ENCODE measurements at places on chromosomes 4 and X.

DNA sequence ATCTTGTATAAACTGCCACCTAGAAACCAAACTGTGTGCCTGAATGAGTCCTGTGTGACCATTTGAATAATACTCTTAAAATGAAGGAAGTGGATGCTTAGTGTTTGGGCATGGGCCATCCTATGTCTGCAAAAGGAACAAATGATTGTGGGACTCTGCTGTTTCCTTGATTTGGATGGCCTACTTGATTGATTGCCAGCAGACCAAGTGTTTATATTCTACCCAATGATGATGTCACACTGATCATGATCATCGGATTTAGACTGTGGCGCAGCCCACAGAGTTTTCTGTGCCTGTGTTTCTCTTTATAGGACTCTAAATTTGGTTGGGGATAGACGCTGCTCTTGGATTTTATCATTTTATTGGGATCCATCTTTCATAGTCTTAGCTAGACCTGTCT lies 4.4 kb downstream of the SEPTIN11 start:
- no peak for DNase-seq

- no peak for DNase-seq
These were observed 11.9 kb downstream of the HUWE1 start for GRCh38 chrX:53674581-53674980.

DNA sequence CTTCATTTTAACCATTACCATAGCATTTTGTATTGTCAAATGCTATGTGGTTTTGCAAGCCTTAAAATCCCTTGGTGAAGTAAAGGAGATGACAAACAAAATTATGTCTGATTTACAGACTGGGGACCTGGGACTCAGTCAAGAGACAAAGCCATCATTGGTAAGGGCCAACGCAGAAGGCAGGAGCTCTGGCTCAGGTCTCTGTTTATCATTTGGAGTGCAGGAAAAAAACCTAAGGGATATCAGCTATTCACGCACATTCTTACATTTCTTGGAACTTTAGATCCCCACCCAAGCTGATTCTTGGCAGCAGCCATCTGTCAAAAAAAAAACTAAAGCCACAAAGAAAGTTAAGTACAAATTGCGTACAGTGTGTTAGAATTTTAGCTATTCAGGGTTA lies 731.9 kb downstream of the STPG2 start:
- no peak for DNase-seq

DNA sequence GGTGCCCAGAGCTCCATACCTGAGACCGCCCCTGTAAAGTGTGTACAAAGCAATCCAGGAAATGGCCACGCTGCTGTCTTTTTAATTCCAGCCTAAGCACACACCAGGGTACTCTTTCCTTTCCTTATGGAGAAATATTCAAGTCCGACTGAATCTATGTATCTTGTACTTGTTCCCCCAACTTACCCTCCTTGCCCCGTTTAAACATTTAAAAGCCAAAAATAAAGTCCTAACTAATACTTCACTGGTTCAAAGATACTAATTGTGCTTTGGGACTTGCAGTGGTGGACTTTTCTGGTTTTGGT lies 731 bp upstream of the AMMECR1 start:
- no peak for DNase-seq

- DNase-seq = no peak
These were observed 38.9 kb downstream of the ACOX3 start for GRCh38 chr4:8401665-8402064.

GRCh38 chr4:15118292-15118691 lies 116.0 kb downstream of the CPEB2 start:
- DNase-seq = no peak

GRCh38 chr4:177487977-177488376 lies 45.7 kb upstream of the AGA start:
- DNase-seq = no peak

DNA sequence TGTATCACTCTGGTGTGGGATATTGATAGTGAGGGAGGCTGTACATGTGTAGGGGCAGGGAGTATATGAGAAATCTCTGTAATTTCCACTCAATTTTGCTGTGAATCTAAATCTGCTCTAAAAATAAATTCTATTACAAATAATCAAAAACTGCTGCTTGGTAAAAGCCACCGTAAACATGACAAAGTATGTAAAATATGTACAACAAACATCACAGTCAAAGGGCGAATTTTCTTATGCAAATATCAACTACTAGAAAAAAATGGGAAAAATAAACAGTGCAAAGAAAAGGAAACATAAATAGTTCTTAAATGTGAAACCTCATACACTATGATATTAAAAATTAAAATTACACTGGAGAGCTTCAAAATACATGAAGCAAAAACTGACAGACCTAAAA lies 105.1 kb upstream of the DCLK2 start:
- no peak for DNase-seq
